ENCODE measurements at places on chromosomes 11 and 22. TPM values are rescaled to one million over a fixed set of nuclear protein-coding genes. Genes with fewer than 3 reads are reported as not detected.

DNA sequence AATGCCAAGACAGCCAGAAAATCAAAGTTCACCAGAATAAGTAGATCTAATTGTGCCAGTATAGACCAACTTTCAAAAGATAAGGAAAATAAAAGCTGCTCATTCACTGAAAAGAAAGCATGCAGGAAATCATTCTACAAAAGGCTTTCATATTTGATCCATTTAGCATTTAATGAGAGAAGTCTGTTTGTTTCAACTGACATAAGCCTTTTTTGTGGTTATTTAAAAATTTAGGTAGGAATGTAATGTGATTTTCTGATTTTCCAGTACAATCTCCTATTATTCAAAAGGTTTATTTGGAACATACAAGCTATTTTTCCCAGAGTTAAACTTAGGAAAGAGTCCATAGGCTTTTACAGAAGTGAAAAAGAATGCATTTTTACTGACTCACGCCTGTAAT, 92.7 kb downstream of the SBF2 start:
- no peak for DNase-seq

- DNase-seq: no peak
These were observed 196.3 kb upstream of the CADM1 start for GRCh38 chr11:115700496-115700895.

Gene MS4A6A
- 2.3 TPM for total RNA-seq

Gene SERHL2
- total RNA-seq: 0.27 TPM

Gene SLC29A2
- 5.5 TPM for total RNA-seq

Gene CARD18
- total RNA-seq: not detected
